Activated CD4-positive, alpha-beta memory T cell treated with anti-CD3 and anti-CD28 coated beads for 36 hours (primary cell): ENCODE measurements at places on chromosomes 3 and 15. TPM values are rescaled to one million over a fixed set of nuclear protein-coding genes. Genes with fewer than 3 reads are reported as not detected.
A peak's percentile ranks its signal among the peaks of the same experiment; 100 is the strongest.

The DYNLT2B gene
- 15.8 TPM for total RNA-seq

The RGMA gene
- total RNA-seq = 0.21 TPM

The GOLGA8G gene
- total RNA-seq = not detected

The PLSCR2 gene
- not detected for total RNA-seq

The AMIGO3 gene
- not detected for total RNA-seq

The DUOXA2 gene
- not detected for total RNA-seq

The USP4 gene
- 79.4 TPM for total RNA-seq

The GCSAM gene
- total RNA-seq = 14.4 TPM

The ATP13A4 gene
- 2.7 TPM for total RNA-seq

DNA sequence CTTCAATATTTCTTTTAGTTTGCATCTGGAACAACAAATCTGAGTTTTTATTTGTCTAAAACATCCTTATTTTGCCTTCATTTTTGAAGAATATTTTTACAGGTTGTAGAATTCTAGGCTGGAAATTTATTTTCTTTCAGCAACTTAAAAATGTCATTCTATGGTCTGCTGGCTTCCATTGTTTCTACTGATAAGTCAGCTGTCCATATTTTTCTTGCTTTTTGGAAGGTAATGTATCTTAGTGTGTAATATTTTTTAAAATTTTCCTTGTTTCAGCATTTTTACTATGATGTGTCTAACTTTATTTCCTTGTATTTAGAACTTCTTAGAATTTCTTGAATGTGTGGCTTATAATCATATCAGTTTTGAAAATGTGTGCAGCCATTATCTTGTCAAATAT is 37.0 kb downstream of the SEMA6D start:
- H3K4me1 ChIP-seq = no peaks in the 10 kb centered on the region
- H3K27ac ChIP-seq = no peak overlapping the region
- no peaks in the 10 kb centered on the region for H3K36me3 ChIP-seq

DNA sequence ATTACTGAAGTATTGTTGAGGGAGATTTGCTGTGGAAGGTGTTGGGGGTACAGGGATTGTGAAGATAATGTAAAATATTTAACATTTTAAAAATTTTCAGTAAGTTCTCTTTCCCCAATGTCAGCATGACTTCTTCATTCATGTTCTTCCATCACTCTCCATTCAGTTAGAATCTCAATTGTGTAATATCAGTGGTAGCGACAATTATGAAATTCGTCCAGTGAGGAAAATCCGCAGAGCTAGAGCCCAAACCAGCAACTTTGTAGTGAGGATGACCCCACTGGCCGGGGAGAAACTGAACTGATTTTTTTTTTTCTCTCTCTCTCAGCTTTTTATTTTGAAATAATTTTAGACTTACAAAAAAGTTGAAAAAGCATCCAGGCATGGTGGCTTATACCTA is 171.7 kb downstream of the PGPEP1L start:
- peaks cover 21% of the 10 kb centered on the region for H3K36me3 ChIP-seq
- no peak overlapping the region for H3K4me3 ChIP-seq
- peaks cover 2% of the 10 kb centered on the region for H3K27me3 ChIP-seq
- peaks cover under 1% of the 10 kb centered on the region for H3K4me1 ChIP-seq
- no peak for DNase-seq

DNA sequence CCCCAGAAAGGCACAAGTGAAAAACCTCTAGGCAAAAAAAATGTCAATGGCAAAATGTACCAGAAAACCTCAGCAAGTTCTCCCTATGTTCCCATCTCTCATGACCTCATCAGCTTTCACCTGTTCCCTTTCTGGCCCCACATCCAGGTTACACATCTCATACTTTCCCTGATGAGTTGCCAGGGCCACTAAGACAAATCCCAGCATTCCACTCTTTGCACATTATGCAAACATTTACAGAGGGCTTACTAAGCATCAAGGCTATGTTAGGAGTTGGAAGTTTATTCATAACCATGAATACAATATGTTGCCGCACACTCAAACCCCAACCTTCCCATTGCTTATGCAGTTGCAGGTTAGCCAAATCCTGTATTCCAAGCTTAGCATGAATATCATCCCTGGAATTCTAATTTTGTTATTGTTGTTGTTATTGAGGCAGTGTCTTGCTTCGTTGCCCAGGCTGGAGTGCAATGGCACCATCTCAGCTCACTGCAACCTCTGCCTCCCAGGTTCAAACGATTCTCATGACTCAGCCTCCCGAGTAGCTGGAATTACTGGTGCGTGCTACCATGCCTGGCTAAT is 129.3 kb upstream of the UBE2E2 start:
- H3K27me3 ChIP-seq = no peaks in the 10 kb centered on the region
- H3K36me3 ChIP-seq = no peaks in the 10 kb centered on the region
- no peak overlapping the region for H3K4me3 ChIP-seq
- DNase-seq = no peak

DNA sequence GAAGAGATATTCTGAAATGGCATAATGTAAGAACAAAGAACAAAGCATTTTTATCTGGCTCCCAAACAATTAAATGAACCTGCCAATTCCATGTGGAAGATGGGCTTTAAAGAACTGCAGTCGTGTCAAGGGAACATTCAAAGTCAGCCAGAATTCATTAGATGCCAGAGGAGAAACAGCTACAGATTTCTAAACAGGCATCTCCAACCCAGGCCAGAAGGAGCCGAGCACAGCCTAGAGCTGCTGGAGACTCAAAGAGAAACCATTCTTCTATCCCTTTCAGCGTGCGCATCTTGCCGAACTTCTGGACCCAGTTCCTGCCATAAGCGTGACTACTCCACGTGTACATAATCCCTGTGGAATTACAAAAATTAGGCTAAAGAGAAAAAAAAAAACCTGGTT is 60.4 kb downstream of the MB21D2 start:
- no peak overlapping the region for H3K4me3 ChIP-seq
- DNase-seq = no peak
- peaks cover 31% of the 10 kb centered on the region for H3K4me1 ChIP-seq
- peaks cover 2% of the 10 kb centered on the region for H3K36me3 ChIP-seq
- H3K27ac ChIP-seq = no peak overlapping the region

- H3K27ac ChIP-seq = no peak overlapping the region
- H3K36me3 ChIP-seq = no peaks in the 10 kb centered on the region
- peaks cover 10% of the 10 kb centered on the region for H3K27me3 ChIP-seq
- H3K4me3 ChIP-seq = no peak overlapping the region
Observed at GRCh38 chr3:8451696-8452095, 49.9 kb upstream of the LMCD1 start.

DNA sequence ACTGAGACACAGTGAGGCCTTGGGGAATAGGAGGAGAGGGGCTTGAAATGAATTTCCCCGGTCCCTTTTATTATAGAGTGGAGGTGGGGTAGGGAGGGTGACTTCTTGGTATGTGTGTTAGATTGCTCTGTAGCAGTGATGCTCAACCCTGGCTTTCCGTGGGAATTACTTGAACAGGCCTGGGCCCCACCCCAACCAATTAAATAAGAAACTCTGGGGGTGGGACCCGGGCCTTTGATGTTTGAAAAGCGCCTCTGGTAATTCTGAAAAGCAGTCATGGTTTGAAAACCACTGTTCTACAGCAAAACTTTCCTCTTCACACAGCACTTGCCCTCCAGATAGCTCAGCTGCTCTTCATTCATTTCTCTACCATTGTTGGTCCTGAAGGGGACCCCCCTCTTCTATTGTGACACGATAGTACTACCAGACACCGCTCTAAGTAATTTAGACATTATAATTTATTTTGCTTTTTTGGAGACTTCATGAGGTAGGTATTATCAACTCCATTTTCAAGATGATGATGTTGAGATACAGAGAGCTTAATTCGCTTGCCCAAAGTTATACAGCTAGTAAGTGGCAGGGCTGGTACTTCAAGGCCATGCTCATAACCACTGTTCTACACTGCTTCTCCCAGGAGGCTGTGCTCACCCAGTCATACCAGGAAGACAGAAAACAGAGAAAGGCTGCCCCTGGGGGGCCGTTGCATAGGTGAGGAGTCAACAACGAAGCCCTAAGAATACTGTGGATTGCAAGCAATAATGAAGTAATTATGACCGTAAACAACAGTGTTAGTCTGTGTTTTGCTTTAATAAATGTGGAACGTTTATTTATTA is 176.2 kb downstream of the PEX5L start:
- DNase-seq = peak; percentile 53
- H3K4me1 ChIP-seq = peaks cover 3% of the 10 kb centered on the region
- no peaks in the 10 kb centered on the region for H3K36me3 ChIP-seq
- no peak overlapping the region for H3K4me3 ChIP-seq
- no peaks in the 10 kb centered on the region for H3K27me3 ChIP-seq

DNA sequence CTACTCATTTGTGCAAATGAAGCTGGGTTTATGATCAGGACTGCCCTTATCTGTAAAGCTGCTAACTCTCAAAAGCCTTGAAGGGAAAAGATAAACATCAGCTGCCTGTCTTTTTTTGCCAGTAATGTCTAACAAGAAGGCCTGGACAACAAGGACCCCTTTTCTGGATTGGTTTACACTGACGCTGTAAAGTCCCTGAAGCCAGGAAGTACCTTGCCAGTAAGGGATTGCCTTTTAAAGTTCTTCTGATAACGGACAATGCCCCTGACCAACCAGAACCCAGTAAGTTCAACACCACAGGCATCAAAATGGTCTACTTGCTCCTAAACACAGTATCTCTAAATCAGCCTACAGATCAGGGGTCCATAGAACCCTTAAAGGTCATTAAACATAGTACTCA is 178.0 kb downstream of the PCCB start:
- no peak overlapping the region for H3K27ac ChIP-seq
- no peak for DNase-seq
- no peaks in the 10 kb centered on the region for H3K27me3 ChIP-seq
- no peaks in the 10 kb centered on the region for H3K4me1 ChIP-seq
- no peak overlapping the region for H3K4me3 ChIP-seq

- peaks cover 2% of the 10 kb centered on the region for H3K27me3 ChIP-seq
- peaks cover 38% of the 10 kb centered on the region for H3K4me1 ChIP-seq
Observed at GRCh38 chr15:26083457-26083856, 220.3 kb upstream of the ATP10A start.

GRCh38 chr3:46702246-46703012 is 1.2 kb downstream of the TMIE start:
- H3K4me3 ChIP-seq = no peak overlapping the region
- peaks cover 15% of the 10 kb centered on the region for H3K4me1 ChIP-seq
- H3K36me3 ChIP-seq = no peaks in the 10 kb centered on the region
- peaks cover 2% of the 10 kb centered on the region for H3K27me3 ChIP-seq

DNA sequence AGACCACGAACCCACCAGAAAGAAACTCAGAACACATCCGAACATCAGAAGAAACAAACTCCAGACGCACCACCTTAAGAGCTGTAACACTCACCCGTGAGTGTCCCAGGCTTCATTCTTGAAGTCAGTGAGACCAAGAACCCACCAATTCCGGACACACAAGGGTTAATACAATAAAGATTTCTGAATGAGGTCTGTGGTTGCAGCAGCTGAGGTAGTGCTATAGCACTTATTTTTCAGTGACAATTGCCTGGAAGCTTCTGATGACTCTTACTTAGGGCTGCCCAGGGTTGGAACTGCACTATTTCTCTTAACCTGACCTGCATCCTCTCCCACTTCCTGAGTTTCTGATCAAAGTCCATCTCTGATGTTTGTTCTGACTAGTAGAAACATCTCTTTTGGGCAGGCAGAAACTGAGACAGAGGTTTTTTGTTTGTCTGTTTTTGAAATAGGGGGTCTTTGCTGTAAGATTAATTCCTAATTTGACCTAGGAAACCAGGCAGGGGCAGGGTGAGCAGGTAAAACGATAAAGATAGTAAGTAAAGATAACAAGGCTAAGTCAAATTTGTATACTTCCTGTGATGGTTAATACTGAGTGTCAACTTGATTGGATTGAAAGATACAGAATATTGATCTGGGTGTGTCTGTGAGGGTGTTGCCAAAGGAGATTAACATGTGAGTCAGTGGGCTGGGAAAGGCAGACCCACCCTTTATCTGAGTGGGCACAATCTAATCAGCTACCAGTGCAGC is 169.1 kb downstream of the GAP43 start:
- H3K27ac ChIP-seq = peak overlapping the region; percentile 7
- H3K4me3 ChIP-seq = no peak overlapping the region
- no peaks in the 10 kb centered on the region for H3K36me3 ChIP-seq
- H3K4me1 ChIP-seq = peaks cover 31% of the 10 kb centered on the region
- H3K27me3 ChIP-seq = no peaks in the 10 kb centered on the region

DNA sequence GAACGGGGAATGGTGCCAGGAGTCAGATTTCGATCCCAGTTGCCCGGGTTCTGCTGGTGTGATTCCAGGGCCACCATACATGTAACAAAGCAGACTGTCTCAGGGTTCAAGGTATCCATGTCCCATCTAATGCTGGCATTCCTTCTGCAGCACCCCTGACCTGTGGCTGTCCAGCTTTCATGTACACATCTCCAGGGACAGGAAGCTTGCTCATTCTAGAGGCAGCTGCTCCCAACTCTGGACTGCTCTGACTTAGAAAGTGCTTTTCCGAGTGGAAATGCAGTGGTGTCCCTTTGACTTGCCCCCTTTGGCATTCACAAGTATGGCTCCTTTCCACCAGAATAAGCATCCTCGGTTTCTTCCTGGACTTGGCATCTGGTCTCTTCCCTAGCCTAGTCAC is 30.9 kb downstream of the PML start:
- H3K27ac ChIP-seq = no peak overlapping the region
- no peaks in the 10 kb centered on the region for H3K27me3 ChIP-seq
- peaks cover 7% of the 10 kb centered on the region for H3K4me1 ChIP-seq
- peaks cover 32% of the 10 kb centered on the region for H3K36me3 ChIP-seq

DNA sequence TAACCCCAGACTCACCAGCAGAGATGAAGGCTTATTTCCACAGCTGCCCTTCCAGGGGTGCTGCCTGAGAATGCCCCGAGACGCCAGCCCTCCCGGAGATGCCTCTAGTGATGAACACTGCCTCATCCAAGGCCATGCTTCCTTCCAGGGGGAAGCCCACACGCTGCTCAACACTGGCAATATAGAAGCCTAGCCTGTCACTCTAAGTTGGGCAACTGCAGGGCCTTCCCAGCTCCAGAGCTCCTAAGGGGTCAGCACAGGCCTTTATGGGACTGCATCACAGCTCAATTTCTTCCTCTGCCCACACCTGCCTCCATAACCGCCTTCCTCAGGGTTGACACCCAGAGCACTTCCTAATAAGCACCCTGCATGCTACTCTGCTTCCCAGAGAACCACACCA is 217.7 kb downstream of the ABHD5 start:
- H3K36me3 ChIP-seq = no peaks in the 10 kb centered on the region
- DNase-seq = no peak
- no peaks in the 10 kb centered on the region for H3K4me1 ChIP-seq

- H3K4me3 ChIP-seq = no peak overlapping the region
- peaks cover 4% of the 10 kb centered on the region for H3K4me1 ChIP-seq
- H3K27ac ChIP-seq = no peak overlapping the region
- peak; percentile 84 for DNase-seq
Observed at GRCh38 chr3:128095222-128095703, 28.3 kb downstream of the RUVBL1 start.

DNA sequence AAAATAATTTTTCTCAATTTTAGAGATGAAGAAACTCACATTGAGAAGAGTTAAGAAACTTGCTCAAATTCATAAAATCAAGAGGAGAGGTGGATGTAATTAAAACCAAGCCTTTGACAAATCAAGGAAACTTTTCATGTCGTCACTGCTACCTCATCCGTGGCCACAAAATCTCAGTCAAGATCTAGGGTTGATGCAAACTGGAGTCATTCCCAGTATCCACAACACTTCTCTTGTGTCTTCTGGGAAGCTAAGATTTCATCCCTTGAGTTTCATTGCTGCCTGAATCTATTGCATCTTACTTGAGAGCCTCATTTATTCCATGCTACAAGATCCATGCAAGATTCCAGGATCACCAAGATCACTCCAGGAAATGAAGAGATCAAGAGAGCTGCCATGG is 5.4 kb upstream of the FBN1 start:
- DNase-seq = no peak
- no peaks in the 10 kb centered on the region for H3K36me3 ChIP-seq
- no peaks in the 10 kb centered on the region for H3K4me1 ChIP-seq
- H3K4me3 ChIP-seq = no peak overlapping the region
- peaks cover 12% of the 10 kb centered on the region for H3K27me3 ChIP-seq
- H3K27ac ChIP-seq = no peak overlapping the region

GRCh38 chr3:32288819-32289218 is 50.3 kb downstream of the CMTM8 start:
- no peaks in the 10 kb centered on the region for H3K27me3 ChIP-seq
- no peaks in the 10 kb centered on the region for H3K36me3 ChIP-seq
- peak overlapping the region; percentile 38 for H3K4me3 ChIP-seq
- DNase-seq = peak; percentile 27
